ENCODE measurements at places on chromosomes 5 and 9. TPM values are rescaled to one million over a fixed set of nuclear protein-coding genes. Genes with fewer than 3 reads are reported as not detected.

The POU5F2 gene
- 1.6 TPM for total RNA-seq

- no peak for DNase-seq
Measured at GRCh38 chr5:176888865-176889165, 10.3 kb downstream of the HK3 start.

DNA sequence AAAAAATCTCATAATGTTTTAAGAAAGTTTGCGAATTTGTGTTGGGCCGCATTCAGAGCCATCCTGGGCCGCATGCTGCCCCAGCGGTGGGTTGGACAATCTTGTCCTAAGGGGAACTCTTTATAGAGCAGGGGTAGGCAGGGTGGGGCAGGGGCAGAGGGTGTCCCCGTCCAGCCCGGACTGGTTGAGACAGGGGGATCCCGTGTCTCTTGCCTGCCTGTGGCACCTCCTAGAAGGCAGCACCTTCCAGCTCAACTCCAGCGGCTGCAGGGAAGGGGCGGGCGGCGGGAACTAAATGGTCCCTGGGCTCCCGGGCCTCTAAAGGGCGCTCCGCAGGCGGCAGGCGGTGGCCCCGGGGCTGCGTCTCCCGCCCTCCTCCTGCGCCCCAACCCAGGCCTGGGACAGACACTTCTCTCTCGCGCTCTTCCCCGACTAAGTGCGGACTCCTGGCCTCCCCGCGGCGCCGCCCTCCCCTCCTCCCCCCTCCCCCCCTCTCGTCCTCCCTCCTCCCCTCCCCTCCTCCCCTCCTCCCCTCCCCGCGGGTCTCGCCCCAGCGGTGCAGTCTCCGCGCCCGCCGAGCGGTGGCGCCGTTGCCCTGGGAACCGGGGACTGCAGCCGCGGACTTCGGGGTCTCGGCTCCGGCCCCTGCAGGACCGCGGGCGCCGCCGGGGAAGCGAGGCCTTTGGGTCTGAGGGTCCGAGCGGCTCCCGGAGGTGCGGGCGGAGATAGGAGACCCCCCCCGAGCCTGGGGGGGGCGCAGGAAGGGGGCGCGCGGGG is 132.6 kb downstream of the MRPL36 start:
- DNase-seq: peak; percentile 65

- DNase-seq: no peak
Measured at GRCh38 chr9:71648453-71648852, 119.9 kb downstream of the CEMIP2 start.

The NEUROG1 gene
- total RNA-seq: not detected

The CDKN2B-AS1 gene
- total RNA-seq: 2.3 TPM

The MSX2 gene
- 0.52 TPM for total RNA-seq

DNA sequence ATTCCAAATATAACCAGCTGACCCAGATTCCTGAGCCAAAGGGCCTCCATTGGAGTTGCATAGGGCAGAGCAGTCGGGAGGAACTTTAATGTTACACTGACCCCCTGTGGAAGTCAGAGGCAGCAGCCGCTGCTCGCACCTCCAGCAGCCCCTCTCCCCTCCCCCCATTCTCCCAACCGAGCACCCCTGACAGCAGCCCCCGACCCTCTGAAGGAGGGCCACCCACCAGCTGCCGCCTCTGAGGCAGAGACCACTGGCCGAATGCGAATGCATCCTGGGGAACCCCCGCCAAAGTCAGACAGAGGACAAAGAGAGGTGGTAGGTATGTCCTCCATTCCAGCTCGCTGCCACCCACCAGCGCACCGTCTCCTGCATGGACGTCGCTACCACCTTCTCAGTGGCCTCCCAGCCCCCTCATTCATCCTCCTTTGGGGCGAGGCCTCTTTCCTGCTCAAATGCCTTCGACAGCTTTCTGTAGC is 231.0 kb downstream of the CDK5RAP2 start:
- DNase-seq: no peak

- DNase-seq: no peak
Measured at GRCh38 chr9:72169178-72169577, 19.9 kb downstream of the GDA start.

The CNTNAP3B gene
- 9.3 TPM for total RNA-seq

The BTNL9 gene
- total RNA-seq: 99.8 TPM

DNA sequence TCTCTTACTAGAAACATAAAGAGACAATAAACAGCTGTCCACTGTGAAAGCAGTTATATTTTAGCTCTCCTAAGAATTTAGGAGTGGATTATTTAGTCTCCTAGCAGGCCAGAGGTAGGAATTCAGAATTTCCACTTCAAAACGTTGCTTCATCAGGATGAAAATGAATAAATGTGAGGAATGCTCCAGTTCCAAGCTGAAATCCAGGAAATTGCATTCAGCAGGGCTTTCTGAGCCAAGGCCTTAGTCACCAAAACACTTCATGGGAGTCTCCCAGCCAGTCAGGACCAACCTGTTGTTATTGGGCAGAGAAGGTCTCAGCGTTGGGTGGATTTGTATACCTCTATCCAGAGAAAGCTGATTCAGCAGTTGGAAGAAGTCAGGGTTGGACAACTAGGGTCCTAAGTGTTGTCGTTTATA is 1040.3 kb downstream of the TLE1 start:
- no peak for DNase-seq

GRCh38 chr5:81787474-81788242 is 36.8 kb upstream of the SSBP2 start:
- no peak for DNase-seq

The ANKRD33B gene
- total RNA-seq: 6.1 TPM

GRCh38 chr9:16241231-16241630 is 629.2 kb downstream of the BNC2 start:
- DNase-seq: no peak

- DNase-seq: no peak
Measured at GRCh38 chr5:151156507-151157420, 815 bp downstream of the ANXA6 start.

The CMYA5 gene
- 2.7 TPM for total RNA-seq

- DNase-seq: no peak
Measured at GRCh38 chr9:28082671-28083070, 509.4 kb upstream of the C9orf72 start.

The PITX1 gene
- not detected for total RNA-seq

GRCh38 chr9:69379270-69379982 is 54.4 kb downstream of the ENTREP1 start:
- DNase-seq: no peak
